ENCODE measurements at places on chromosomes 1 and 21. TPM values are rescaled to one million over a fixed set of nuclear protein-coding genes. Genes with fewer than 3 reads are reported as not detected.
A peak's percentile ranks its signal among the peaks of the same experiment; 100 is the strongest.

Gene TNNT2
- total RNA-seq = not detected

Gene KCNJ6
- total RNA-seq = 0.15 TPM

Gene MPL
- not detected for total RNA-seq

Gene BCAS2
- 99.6 TPM for total RNA-seq

DNA sequence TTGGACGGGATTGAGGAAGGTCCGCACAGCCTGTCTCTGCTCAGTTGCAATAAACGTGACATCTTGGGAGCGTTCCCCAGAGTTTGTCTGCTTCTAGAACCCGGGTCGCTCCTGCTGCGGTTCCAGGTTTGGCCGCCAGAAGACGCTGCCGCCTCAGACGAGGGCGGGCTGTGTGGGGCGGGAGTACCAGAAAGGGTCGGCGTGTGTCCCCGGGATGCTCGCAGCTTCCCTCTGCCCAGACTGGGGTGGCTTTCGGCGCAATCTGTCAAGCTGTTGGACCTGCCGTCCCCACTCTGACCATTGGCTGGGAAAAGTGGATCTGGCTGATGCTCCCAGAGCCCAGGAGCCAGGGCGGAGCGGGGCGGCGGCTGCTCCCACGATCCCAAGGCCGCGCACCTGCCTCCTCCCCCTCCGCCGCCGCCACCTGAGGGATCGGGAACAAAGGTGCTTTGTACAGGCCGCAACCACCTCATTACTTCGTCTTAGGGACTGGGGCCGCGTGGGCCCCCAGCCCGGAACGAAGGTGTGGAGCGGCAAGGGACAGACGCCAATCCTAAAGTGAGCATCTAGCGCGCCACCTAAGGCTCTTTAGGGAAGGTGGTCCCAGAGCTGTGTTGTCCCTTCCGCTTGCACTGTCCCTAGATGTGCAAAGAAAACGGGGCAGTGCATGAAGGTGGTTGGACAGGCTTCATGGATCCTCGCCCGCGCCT is 683 bp upstream of the EFNA4 start:
- peak; percentile 22 for DNase-seq
